Renal cortical epithelial cell (primary cell): ENCODE measurements at places on chromosomes 3 and 15.

DNA sequence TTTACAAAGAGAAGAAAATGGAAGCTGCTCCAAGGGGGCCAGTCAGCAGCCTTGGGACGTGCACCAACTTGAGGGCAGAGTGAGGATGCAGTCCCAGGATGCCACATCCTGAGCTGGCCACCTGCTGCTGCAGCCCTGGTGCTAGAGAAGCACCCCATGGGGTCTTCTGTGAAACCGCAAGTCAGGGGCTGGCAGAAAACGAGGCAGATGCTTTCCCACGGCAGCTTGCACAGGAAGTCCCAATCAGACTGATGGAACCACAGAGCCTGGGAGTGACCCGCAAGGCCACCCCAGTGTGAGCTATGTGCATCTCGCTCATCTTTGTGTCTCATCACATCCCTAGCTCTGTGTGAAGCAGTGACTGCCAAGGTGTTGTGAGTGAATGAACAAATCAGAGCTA, 76.5 kb downstream of the NUP210 start:
- no peak for DNase-seq

DNA sequence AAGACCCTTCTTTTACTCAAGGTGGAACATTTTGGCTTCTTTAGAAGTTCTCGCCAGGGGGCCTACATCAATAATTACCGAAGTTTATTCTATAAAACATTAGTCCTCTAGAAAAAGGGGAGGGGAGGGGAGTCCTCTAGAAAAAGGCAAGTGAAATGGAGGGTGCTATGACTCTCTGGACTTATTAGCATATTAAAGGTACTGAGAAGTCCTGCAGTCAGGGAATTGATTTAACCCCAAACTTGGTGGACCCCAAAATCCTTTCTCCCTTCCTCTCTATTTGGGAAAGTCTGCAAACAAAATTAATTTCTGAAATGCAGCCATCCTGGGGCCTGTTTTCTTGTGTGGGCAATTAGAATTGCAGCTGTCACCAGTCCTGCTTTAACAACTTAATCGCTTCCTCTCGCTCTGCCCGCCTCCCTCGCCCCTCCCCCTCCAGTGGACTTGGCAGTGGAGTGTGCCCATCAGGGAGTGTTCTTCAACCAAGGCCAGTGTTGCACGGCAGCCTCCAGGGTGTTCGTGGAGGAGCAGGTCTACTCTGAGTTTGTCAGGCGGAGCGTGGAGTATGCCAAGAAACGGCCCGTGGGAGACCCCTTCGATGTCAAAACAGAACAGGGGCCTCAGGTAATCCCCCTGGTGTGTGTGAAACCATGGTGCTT, 18.9 kb upstream of the LRRK1 start:
- DNase-seq = no peak

DNA sequence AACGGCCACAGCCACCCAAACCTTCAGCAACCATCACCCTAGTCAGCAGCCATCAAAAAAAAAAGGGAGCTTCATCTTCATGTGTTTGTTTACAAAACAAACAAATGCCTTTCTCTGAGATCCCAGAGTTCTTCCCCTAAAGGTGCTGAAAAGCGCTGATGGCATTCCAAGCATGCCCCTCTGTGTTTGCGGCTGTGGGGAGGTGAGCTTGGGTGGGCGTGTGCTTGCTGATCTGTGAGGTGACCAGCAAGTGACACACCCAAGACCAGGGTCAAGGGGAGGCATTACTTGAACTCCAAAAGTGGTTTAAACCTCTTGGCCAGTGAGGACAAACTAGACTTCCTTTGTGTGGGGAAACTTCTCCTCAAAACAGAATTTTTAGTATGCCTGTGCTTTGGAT, 81.5 kb downstream of the DHX36 start:
- DNase-seq = peak; percentile 7

DNA sequence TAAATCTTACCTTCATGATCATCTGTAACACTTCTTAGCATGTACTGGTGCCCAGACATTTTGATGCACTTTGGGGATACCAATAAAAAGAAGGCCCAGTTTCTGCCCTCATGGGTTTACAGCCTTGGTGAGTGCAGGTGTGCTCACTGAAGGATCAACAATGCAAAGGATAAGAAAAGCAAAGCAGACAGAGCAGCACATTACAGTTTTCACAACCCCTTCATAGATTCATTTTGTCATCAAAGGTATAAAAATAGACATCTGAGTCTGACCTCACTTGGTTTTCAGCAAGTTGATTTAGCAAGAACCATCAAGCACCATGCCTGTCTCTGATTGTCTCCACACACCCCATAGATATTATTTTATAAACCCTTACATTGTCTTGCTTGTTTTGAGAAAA, 77.6 kb downstream of the BFSP2 start:
- no peak for DNase-seq

DNA sequence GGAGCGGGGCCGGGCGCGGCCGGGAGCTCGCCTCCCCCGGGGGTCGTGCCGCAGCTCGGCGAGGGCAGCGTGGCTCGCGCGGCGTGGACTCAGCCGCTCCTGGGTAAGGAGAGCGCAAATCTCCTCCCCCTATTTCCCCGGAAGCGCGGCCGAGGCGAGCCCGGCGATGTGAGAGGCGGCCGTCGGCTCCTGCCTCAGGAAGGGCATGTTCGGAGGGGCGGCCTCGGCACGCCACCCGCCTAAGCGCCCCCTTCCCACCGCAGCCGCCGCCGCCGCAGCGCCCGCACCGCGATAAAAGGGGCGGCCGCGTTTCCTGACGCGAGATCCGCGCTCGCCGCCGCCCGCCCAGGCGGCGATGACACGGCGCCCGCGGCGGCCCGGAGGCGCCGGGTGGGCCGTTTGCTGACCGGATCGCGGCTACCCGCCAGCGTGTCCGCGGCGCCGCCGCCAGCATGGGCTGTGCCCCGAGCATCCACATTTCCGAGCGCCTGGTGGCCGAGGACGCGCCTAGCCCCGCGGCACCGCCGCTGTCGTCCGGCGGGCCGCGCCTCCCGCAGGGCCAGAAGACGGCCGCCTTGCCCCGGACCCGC, at the start of gene PDE8A:
Gene PDE8A (plus strand): TSS at position 146 of the 590 bp plus-strand sequence. CDS start 307 bp downstream, at position 453.
- no peak for DNase-seq

DNA sequence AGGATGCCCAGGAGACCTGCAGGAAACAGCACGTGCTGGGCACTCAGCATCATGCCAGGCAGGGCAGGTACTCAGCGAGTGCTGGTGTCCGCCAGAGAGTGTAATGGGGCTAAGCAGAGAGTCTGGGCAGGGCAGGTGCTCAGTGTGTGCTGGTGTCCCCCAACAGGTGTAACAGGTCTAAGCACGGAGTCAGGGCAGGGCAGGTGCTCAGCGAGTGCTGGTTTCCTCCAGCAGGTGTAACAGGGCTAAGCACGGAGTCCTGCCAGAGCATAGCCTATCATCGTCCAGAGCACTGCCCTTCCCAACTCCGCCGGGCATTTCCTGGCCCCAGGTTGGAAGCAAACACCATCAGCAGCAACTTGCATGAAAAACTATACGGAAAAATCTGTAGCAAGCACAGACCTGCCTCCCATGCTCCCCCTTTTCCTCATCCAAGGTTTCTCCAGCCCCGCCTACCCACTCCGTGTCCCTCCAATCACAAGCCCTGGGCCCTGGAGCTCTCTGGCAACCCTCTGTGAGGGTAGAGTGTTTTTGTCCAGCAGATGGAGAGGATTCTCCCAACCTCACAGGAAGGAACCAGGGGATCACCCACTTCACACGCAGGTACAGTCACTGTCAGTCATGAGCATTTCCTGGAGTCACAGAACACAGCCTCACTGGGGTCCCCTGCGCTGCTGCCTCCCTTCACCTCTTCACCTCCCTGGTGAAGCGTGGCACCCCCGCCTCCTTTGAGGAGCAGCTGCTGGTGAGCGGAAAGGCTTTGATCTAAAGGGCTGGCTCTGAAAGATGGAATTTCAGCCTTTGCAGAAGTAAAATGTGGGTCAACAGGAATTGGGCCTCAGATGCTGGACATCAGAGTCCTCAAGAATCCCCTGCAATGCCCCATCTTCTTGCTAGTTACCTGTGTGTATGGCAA, 302.5 kb downstream of the OCA2 start:
- DNase-seq = no peak

GRCh38 chr15:65638109-65638508, 16.4 kb downstream of the SLC24A1 start:
- DNase-seq = no peak

DNA sequence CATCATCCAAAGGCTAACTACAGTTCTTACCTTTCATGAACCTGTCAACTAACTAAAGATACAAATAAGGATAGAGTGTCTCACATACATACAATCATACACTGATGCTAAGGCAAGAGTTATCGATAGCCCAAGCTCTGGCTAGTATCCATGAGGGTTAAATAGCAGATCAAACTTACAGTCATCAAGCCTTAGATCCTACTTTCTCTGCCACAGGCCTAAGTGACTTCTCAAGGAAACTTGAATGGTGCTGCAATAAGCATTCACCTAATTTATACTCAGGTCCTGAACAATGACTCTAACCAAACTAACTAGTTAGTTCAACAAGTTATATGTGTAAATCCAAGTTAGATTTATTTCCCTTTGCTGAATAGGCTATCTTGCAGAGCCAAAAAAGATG, 51.0 kb downstream of the ALDH1A2 start:
- no peak for DNase-seq
